ENCODE measurements at places on chromosomes 11 and 22. TPM values are rescaled to one million over a fixed set of nuclear protein-coding genes. Genes with fewer than 3 reads are reported as not detected.

The PKNOX2 gene
- not detected for total RNA-seq

The BCO2 gene
- total RNA-seq = 0.40 TPM

The CASP12 gene
- total RNA-seq = not detected

The SPDYC gene
- total RNA-seq = not detected

The CLMP gene
- 0.06 TPM for total RNA-seq

Measured in activated naive CD8-positive, alpha-beta T cell treated with anti-CD3 and anti-CD28 coated beads for 36 hours (primary cell).